Large intestine (tissue), 12 donors: ENCODE measurements at places on chromosomes 3 and 15. TPM values are rescaled to one million over a fixed set of nuclear protein-coding genes. Genes with fewer than 3 reads are reported as not detected.

Gene TGM4
- polyA plus RNA-seq = 0.04 TPM

DNA sequence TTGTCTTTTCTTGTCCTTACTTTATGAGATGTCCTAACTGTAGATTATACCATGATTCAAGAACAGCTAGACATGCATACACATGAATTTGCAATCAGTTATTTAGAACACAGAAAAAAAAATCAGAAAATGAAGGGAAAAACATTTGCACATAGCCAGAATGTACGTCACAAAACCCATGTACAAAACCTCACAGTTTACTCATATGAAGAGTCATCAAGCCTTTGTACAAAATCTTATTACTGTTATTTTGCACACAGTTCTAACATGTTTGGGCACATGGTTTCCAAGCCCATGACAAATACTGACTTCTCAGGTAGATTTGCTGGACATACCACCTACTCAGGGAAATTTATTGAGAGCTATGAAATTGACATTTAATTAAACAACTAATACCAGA, 48.2 kb downstream of the MAP3K13 start:
- no peaks in the 10 kb centered on the region for H3K4me1 ChIP-seq

DNA sequence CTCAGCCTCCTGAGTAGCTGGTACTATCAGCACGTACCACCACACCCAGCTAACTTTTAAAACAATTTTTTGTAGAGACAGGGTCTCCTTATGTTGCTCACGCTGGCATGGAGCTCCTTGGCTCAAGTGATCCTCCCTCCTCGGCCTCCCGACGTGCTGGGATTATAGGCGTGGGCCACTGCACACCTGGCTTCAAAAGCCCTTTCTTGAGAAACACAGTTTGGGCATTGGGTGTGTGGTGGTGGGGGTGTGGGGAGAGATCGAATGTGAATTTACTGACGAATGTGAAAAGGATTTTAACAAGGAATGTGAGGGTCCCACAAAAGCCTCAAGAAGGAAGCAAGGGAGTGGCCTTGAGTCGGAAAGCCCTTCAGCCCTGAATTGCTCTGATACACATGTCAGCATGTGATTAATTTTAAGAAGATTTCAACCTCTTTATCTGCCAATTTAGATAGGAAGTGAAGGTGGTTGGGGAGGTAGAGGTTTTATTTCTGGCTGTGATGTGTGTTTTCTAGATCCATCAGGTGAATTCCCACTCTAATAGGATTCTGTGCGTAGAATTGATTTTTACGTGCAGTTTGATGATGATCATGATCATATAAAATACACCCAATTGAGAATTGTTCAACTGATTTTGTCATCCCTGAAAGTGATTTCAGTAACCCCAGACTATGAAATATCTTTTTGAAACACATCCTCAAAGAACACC, 1.1 kb downstream of the CCR4 start:
- no peak for DNase-seq
- no peak overlapping the region for H3K27ac ChIP-seq
- H3K27me3 ChIP-seq = no peaks in the 10 kb centered on the region
- H3K36me3 ChIP-seq = no peaks in the 10 kb centered on the region
- no peaks in the 10 kb centered on the region for H3K4me1 ChIP-seq
- no peak overlapping the region for H3K4me3 ChIP-seq

GRCh38 chr3:126353694-126354321, 3.4 kb downstream of the KLF15 start:
- H3K4me1 ChIP-seq = peaks cover 19% of the 10 kb centered on the region
- no peak overlapping the region for H3K4me3 ChIP-seq

GRCh38 chr3:100209948-100210771, 50.6 kb upstream of the TBC1D23 start:
- peak overlapping the region; percentile 67 for H3K27ac ChIP-seq
- H3K27me3 ChIP-seq = no peaks in the 10 kb centered on the region
- no peaks in the 10 kb centered on the region for H3K36me3 ChIP-seq
- peak; percentile 67 for DNase-seq
- H3K4me3 ChIP-seq = no peak overlapping the region
